ENCODE measurements at places on chromosomes 13 and 19. TPM values are rescaled to one million over a fixed set of nuclear protein-coding genes. Genes with fewer than 3 reads are reported as not detected.

ZNF541 gene
- not detected for polyA plus RNA-seq

IER2 gene
- 42.1 TPM for polyA plus RNA-seq

CARS2 gene
- 124 TPM for polyA plus RNA-seq

TRPM4 gene
- 12.6 TPM for polyA plus RNA-seq

C19orf81 gene
- polyA plus RNA-seq: not detected

ZNF844 gene
- polyA plus RNA-seq: 0.06 TPM

C19orf18 gene
- polyA plus RNA-seq: 0.08 TPM

CACTIN gene
- 14.4 TPM for polyA plus RNA-seq

SWSAP1 gene
- polyA plus RNA-seq: 1.8 TPM

ETV2 gene
- polyA plus RNA-seq: 0.37 TPM

IGFL2 gene
- polyA plus RNA-seq: 1.3 TPM

CPAMD8 gene
- polyA plus RNA-seq: 1.8 TPM

CYP4F2 gene
- polyA plus RNA-seq: 0.77 TPM

TMEM238 gene
- polyA plus RNA-seq: 1.7 TPM

ATP4A gene
- not detected for polyA plus RNA-seq

DPF1 gene
- polyA plus RNA-seq: 1.6 TPM

PRR22 gene
- 1.00 TPM for polyA plus RNA-seq

NLRP11 gene
- polyA plus RNA-seq: not detected

BORA gene
- polyA plus RNA-seq: 2.9 TPM

ZNF177 gene
- 0.54 TPM for polyA plus RNA-seq
